ENCODE measurements at places on chromosomes 4 and X.

- DNase-seq, result no peak
These were observed 602.8 kb upstream of the DIPK2B start for GRCh38 chrX:45803383-45803921.

DNA sequence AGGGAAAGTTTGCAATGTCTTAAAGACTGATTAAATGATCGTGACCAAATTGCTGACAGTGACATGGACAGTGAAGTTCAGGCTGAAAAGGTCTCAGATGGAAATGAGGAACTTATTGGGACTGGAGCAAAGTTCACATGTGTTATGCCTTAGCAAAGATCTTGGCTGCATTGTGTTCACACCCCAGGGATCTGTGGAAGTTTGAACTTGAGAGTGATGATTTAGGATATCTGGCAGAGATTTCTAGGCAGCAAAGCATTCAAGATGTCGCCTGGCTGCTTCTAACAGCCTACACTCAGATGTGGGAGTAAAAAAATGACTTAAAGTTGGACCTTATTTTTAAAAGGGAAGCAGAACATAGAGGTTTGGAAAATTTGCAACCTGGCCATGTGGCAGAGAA is 21.4 kb downstream of the SCARB2 start:
- no peak for DNase-seq

- DNase-seq, result peak; percentile 53
These were observed 35.7 kb downstream of the ACE2 start for GRCh38 chrX:15564981-15565579.

DNA sequence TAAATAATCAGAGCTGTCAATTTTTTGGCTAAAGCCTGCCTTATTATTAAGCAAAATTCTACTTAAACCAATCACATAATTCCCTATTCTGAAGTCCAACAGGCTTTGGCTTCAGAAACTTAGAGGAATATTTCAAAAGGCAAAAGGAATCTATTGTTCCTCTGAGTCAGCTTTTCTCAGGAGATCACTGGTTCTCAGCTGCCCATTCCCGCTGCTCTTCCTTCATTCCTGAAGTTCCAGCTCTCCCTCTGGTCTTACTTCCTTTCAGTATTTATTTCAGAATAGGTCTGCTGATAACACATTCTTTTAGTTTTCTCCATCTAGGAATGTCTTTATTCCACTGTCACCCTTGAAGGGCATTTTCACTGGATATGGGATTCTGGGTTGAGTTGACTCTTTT is 133.7 kb downstream of the SOWAHB start:
- DNase-seq, result no peak

DNA sequence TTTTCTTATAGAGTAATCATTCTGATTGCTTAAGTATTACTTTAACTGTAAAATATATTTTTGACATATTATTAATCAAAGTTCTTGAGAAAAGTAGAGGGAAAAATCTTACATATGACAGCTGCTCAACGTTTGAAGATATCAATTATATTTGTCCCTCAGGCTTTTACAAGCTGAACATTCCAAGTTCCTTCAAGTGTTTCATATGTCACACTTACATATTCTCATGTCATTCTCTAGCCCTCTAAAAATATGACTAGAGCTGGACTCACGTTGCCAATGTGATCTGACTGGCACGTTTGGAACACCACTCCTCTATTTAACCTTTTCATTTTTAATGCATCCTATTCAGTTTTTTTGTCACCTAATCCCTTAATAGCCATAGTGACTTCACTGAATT is 492.9 kb downstream of the PCDH18 start:
- no peak for DNase-seq

DNA sequence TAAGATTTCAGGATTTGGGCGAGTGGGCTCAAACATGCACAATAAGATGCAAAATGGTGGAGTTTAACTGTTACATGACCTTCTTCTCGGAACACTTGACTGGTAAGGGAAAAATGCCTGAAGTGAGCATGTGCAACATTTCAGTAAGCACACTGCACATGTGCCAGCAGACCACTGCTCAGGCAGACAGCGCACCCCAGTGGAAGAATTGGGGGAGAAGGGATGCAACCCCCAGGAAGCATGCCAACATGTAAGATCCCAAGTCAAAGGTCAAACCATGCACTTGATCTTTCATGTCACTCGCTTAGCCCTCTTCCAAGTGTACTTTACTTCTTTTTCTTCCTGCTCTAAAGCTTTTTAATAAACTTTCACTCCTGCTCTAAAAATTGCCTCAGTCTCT is 256.3 kb downstream of the CENPC start:
- DNase-seq, result peak; percentile 81
